ENCODE measurements at places on chromosomes 7 and 10.

GRCh38 chr7:151341357-151342101, at the start of gene NUB1:
Gene NUB1, plus strand, starts transcription at chr7:151341812. Its CDS starts 3,538 bp downstream, at chr7:151345350.
- DNase-seq = peak; percentile 88

GRCh38 chr10:43980715-43981114, 332.0 kb upstream of the ZNF32 start:
- no peak for DNase-seq

DNA sequence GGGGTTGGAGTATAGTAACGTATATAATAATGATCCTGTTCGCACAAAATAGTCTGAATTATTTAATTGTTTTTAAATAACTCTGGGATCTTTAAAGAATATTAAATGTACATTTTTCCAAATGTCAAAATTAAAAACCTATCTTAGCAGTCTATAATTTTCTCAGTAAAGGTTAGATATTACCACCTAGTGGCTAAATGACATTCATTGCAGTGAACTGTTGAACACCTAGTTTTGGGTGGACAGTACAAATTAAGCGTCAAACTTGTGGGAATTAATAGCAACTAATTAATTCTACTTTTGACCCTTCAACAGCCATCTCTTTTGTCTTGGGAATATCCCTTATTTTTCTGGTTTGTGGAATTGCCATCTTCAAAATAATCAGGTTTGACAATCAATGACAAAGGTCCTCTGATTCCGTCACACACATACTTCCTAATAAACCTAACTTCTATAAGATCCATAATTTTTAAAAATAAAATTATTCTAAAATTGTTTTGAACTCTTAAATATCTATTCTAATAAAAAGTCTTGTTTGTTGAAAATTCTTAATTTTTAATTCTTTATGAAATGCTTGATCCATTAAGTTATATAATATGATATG, 165.7 kb downstream of the SEMA3D start:
- DNase-seq = no peak

GRCh38 chr7:40826411-40827221, 691.8 kb downstream of the SUGCT start:
- DNase-seq = no peak

DNA sequence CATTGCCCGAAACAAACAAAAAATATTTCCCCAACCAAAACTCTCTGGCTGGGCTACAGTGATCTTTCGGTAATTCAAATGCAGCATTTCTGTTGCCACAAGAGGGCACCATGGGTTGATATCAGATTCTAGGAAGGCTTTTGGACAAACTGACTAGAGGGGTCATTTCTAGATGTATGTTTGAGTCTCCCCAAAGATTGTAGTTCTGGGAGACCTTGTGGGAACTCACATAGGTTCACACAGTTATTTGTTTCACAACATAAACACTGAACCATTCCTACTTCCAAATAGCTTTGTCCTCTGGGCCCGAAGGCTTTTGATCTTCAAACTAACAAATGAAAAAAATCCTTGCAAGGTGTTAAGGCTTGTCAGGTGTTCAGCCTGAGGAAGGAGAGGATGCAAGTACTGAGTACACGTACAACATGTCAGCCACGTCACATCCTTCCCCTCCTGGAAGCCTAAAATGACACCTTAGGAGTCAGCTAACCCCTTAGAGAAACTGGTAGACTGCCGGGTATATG, 37.0 kb upstream of the IL15RA start:
- DNase-seq = no peak

Measured in breast epithelium (tissue), 4 donors.